ENCODE measurements at places on chromosomes 1 and 21.
A peak's percentile ranks its signal among the peaks of the same experiment; 100 is the strongest.

DNA sequence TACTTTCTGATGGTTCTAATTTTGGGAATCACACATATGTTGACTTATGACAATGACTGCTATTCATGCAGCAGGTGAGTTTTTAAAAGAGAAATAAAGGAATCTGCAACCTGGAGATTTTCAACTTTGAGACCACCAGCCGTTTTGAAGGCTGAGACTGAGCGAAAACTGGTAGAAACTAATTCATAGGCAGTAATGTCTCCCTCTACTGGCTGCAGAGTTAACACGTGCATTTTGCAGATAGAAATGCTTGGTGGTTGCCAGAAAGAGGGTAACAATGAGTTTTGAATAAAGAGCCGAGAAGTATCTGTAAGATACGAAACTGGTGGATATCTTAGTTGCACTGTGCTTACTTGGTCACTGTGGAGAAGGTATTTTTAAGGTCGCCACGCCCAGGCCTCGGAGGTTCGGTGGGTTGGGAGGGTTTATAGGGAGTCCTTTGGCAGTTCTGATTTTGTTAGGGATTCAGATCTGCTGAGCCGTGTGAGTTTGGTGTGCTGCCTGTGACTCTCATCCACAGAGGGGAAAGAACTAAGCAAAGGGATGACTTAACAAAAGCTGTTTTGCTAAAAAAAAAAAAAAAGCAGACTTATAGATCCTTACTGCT lies 83.0 kb downstream of the RYR2 start:
- no peak for DNase-seq

DNA sequence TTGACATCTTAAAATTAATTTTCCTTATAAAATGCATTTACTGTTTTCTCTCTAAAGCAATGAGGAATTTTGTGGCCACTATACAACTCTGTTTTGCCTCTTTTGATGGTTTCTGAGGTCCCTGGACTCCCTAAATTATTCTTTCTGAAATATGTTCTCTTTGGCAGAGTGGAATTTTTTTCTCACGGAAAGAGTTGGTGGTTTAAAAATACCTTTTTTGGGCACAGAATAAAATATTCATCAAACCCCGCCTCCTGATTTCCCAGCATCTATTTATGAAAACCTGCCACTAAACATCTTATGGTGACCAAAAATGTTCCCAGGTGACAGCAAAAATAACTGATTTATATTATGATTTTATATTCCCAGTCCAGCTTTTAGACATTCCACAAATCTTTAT lies 165.3 kb upstream of the SYT6 start:
- no peak for DNase-seq

- no peak for DNase-seq
Observed at GRCh38 chr1:114128293-114128692, 25.4 kb downstream of the SYT6 start.

GRCh38 chr1:205375835-205376545 lies 19.3 kb upstream of the KLHDC8A start:
- DNase-seq = no peak

GRCh38 chr1:26190373-26190987 lies at the start of gene CATSPER4:
Gene CATSPER4 (plus strand): TSS chr1:26190602. CDS start chr1:26190628, 26 bp downstream.
- peak; percentile 20 for DNase-seq

GRCh38 chr1:57131701-57132394 lies 166.0 kb upstream of the C8B start:
- no peak for DNase-seq

DNA sequence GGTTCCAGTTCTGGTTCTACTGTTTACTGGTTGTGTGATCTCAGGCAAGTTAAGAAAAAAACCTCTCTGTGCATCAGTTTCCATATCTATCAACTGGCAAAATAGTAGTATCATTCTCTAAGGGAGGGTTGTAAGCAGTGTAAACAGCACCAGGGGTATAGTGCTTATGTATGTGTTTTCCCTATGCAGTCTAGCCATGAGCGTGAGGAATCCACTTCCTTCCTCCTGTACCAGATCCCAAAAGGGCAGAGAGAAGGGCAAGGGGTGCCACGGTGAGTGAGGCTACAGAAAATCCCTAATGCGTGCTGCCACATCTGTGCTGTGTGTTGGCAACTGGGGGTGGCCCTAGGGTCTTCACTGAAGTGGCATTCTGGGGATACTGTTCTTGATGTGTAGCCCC lies 18.4 kb upstream of the RNF19B start:
- no peak for DNase-seq

GRCh38 chr1:24080131-24080530 lies 31.8 kb downstream of the MYOM3 start:
- DNase-seq = no peak

- DNase-seq = no peak
Observed at GRCh38 chr1:78088015-78088414, 42.2 kb downstream of the GIPC2 start.

DNA sequence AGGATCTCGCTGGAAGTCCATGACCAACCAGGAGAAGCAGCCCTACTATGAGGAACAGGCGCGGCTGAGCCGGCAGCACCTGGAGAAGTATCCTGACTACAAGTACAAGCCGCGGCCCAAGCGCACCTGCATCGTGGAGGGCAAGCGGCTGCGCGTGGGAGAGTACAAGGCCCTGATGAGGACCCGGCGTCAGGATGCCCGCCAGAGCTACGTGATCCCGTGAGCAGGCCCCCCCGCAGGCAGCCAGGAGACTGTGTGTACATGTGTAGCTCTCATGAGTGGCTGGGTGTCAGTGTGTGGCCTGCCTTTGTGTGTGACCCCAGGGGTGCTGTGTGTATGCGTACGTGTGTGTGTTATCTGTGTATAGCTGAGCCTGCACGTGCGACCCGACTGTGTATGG lies 27.2 kb downstream of the ETNK2 start:
- no peak for DNase-seq

- no peak for DNase-seq
Observed at GRCh38 chr1:235470741-235471439, 33.4 kb downstream of the B3GALNT2 start.

GRCh38 chr1:13929313-13929712 lies 229.3 kb downstream of the PRDM2 start:
- DNase-seq = no peak

GRCh38 chr1:20632386-20632785 lies 872 bp upstream of the PINK1 start:
- no peak for DNase-seq

GRCh38 chr1:81308191-81308590 lies 492.5 kb upstream of the ADGRL2 start:
- DNase-seq = no peak

GRCh38 chr21:42350318-42350910 lies 380 bp downstream of the TFF2 start:
- no peak for DNase-seq

DNA sequence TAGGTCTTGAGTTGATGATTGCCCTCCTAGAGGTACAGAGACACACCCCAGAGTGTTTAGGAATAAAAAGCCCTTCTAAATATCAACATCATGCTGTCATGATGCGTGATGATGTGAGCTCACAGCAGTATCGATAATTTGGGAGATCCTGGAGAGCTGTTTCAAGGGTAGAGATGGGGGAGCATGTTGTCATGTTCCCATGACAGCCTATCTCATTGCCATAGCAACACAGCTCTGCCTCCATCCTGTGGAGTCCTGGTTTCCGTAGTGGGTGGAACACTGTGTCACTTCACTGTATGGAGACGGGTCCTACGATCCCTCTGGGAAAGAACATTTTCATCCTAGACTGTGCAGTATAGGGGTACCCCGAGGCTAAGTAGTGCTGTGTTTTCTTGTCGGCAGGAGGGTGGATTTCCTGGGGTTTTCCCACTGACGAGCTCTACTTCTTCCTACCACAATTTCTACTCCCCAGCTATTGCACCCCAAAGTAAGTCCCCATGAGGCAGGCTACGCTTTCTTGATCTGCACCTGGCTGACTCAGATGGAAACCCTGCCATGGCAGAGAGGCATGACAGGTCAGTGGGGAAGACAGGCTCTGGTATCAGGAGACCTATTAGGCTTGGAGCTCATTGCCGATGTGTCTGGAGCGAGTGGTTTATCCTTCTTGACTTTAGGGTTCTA lies 7.2 kb downstream of the KISS1 start:
- no peak for DNase-seq

GRCh38 chr1:171160639-171161354 lies 24.3 kb upstream of the FMO2 start:
- no peak for DNase-seq

GRCh38 chr1:111163363-111163762 lies 23.3 kb downstream of the CEPT1 start:
- DNase-seq = no peak

DNA sequence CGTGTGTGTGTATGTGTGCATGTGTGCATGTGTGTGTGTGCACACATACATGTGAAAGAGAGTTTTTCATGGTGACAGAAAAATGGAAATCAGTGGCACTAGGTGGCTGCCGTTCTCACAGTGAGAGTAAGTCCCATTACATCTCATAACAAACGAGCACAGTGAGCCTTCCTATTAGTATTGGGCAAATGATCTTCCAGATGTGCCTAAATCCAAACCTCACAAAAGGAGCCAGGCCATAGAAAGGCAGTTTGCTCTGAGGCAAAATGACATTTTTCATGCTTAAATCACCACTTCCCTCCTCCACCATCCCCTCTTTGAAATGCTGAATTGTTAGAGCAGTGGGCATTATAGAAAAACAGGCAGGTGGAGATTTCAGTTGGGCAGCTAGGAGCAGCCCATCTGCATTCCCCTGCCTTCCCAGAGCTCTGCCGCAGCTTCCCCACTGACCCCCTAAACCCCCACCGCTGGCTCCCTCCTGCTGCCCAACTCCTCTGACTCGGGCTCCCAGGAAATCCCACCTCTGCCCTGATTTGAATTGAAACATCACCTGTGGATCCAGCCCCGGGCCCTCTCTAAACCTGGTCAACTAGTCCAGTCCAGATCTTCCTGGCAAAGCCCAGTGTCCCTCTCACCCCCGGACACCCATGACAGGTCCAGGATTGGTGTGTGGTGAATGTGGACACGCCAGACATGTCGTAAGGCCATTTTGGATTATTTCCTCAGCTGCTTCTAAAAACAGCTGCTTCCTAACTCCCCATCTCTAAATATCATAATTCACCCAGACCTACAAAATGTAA lies 190.5 kb downstream of the SEC16B start:
- DNase-seq = no peak

- DNase-seq = peak; percentile 64
Observed at GRCh38 chr21:17387030-17387617, 125.7 kb upstream of the CXADR start.

DNA sequence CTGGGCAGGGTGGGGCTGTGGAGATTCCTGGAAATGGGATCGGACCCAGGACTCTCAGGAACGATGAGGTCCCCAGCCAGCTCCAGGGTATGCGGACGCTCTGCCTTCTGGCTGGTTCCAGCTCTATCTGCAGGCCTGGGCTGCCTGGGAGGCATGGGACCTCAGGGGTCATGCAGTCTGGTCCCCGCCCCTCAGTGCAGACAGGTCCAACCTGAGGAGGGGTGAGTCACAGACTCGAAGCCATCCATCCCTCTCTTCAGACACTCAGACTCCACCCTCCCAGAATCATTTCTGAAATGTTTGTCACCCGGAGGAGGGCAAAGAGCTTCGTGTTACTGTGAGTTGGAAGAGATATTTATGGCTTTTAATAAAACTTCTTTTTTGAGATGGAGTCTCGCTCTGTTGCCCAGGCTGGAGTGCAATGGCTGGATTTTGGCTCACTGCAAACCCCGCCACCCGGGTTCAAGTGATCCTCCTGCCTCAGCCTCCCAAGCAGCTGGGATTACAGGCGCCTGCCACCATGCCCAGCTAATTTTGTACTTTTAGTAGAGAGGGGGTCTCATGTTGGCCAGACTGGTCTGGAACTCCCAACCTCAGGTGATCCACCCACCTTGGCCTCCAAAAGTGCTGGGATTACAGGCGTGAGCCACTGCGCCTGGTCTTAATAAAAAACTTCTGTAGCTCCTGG lies 5.9 kb upstream of the MYOM3 start:
- DNase-seq = no peak

DNA sequence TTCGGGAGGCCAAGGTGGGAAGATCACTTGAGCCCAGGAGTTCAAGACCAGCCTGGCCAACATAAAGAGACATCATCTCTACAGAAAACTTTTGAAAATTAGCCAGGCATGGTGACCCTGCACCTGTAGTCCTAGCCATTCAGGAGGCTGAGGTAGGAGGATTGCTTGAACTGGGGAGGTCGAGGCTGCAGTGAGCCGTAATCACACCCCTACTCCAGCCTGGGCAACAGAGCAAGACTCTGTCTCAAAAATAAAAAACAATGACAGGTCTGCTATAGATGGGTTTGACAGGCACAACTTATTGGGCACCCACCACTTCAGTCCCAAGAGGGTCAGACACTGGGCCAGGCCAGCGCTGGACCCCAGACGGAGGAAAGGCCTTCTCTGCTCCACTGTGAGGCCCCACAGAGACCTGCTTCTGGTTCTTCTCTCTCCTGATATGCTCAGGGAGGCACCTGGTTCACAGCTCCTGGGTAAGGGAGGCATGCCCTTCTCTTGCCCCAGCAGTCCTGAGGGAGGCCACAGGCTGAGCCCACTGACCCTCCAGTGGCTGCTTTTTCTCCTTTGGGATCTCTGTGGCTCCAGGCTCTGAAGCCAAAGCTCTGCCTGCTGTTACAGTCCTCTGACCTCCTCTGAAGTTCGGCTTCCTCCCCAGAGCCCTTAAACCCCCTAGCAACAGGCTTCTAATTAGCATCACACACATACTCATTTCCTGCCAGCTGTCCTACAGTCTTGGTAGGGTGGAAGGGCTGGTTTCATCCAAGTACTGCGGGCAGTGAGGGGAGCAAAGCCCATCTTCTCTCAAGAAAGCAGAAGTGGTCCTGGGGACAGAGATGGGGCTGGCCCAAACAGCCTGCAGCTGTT lies 14.4 kb downstream of the S100A16 start:
- no peak for DNase-seq

- DNase-seq = no peak
Observed at GRCh38 chr1:7956218-7957032, 5.1 kb upstream of the PARK7 start.

GRCh38 chr21:33821503-33822322 lies 93.9 kb downstream of the ATP5PO start:
- no peak for DNase-seq

- no peak for DNase-seq
Observed at GRCh38 chr1:242033447-242033846, 34.5 kb upstream of the MAP1LC3C start.

- no peak for DNase-seq
Observed at GRCh38 chr1:111593403-111594305, 25.9 kb upstream of the RAP1A start.

DNA sequence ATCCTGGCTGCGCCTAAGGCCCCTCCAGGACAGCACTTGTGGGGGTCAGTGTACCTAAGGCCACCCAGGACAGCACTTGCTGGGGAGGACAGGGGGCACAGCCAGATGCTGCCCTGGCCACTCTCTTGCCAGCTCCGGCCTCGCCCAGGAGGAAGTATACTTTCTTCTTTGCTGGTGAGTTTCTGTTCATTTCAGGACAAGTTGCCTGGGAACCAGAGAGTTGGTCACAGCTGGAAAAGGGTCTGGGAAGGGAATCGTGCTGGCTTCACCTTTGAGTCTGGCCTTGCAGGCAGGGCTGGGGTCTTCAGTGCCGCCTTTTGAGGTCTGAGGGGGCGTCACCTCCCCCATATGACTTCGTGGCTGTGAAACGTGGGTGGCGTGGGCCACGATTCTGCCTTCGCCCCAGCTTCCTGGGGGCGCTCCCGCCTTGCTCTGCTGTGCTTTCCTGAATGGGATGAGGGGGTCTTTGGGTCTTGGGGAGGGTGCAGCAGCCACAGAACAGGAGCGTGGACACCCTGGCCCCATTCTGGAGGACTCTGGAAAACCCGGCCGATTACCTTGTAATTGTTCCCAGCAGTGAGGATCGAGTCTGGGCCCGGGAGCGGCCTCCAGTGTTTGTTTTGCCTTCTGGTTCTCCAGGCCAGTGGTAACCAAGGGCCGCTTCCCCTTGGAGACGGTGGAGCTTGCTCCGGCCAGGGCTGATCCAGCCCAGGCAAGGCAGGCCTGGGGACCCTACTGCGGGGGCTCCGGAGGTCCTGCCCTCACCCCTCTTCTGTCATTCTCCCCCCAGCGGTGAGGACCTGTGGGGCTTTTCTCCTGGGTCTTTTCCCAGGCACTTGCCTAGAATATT lies 45.9 kb downstream of the SPSB1 start:
- DNase-seq = no peak

All from hematopoietic multipotent progenitor cell treated with erythropoietin and hydrocortisone succinate and interleukin-3 and kit ligand, for 17 days (in vitro differentiated cells).